ENCODE measurements at places on chromosomes 5 and 9. TPM values are rescaled to one million over a fixed set of nuclear protein-coding genes. Genes with fewer than 3 reads are reported as not detected.
A peak's percentile ranks its signal among the peaks of the same experiment; 100 is the strongest.

GRCh38 chr9:98187926-98188325 is 4.5 kb downstream of the CORO2A start:
- DNase-seq, result no peak

DNA sequence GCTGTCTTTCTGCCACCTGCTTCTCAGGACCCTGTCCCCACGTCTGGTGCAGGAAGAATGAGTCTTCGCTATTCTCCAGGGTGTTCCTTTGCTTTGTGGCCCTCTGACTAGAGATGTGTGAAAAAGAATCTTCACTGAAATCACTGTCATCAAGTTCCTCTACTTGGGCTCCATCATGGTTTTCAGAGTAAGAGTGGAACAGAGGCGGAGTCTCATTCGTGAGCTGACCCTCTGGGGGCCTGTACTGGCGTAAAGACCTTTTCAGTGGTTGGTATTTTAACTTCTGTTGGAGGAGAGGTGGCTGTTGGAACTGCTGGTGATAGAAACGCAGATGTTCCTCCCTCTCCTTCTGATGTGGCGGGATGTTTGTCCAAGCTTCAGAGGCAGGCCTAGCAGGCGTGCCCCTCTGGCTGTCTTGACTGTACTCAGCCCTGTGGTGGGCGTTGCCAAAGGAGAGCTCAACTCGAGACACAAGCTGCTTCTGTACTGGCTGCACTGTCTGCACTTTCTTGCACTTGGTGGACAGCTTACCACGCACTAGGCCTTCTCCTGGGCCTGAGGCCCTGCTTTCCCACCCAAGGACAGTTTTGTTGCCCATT is 72.0 kb downstream of the KIF24 start:
- no peak for DNase-seq

DNA sequence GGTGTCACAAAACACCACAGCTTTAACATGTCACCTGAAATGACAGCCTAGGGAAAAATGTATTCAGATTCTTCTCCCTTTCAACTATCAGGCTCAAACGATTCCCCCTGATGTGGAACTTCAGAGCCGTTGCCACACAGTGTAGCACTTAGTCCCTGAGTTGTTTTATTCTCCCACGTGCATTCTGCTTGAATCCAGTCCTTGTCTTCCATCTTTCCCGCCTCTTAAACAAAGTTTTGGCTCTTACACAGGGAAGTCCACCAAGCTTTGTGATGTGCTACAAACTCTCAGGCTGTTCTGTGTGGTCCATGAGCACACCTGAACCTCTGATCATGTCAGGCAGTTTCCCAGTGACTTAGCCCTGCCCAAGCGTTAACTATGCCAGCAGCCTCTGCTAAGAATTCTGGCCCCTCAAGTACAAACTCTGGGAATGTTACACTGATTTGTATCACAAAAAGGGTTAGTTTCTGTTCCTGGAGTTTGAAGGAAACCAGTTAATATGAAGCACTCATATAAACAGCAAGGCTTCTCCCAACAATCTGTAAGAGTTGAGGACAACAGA is 45.8 kb upstream of the RNF38 start:
- DNase-seq, result no peak

GRCh38 chr5:56814963-56815657 is at the start of gene MAP3K1:
TSS of gene MAP3K1 (plus strand) at chr5:56815549. CDS start at chr5:56815574, 25 bp downstream.
- peak; percentile 88 for DNase-seq

GRCh38 chr5:133460172-133460758 is 152.1 kb downstream of the FSTL4 start:
- DNase-seq, result peak; percentile 52

NXNL2 gene
- total RNA-seq, result not detected

DNA sequence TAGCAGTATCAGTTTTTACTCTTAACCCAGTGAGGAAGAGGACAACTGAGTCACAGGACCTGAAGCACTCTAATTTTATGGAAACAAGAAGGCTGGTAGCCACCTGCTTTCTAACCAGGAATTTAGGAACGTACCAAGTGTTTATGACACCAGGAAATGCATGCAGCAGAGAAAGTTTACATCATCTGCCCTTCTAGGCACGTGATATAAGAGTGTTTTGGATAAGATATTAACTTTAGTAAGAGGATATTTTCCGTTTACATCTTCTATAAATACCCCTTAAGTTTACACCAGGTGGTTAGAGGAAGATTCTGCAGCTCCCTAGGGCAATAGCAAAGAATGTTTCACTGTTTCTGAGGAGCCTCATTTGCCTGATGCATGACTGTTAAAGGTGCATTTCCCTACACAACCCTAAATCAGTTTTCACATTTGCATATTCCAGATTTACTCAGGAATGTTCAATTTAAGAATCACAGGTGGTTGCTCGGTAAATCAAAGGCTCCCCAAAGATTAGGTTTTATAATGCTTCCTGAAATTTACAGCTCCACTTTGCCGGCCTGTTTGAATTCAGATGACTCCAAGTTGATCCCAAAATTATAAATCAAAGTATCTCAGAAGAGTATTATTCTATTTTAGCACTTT is 1.8 kb downstream of the TSC1 start:
- peak; percentile 80 for DNase-seq

- peak; percentile 40 for DNase-seq
These were observed 12.9 kb upstream of the RHOBTB3 start for GRCh38 chr5:95718203-95718602.

DNA sequence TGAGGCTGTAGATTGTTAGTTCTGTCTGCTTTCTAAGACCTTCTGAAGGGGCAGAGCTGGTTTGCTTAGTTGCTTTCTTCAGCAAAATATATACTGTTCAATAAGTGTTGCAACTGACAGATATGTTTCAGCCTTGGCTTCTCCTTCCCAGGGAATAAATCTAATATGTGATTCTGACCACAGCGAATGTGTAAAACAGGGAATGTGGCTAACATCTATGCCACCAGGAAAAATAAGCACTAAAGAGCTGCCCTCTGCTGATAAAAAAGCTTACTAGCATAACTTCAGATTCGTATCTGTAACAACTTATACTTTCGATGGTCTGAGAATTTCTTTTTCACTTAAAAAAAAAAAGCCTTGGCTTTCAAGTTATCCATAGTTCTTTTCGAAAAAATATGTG is 13.0 kb upstream of the OSMR start:
- DNase-seq, result no peak

- DNase-seq, result no peak
These were observed 6.4 kb downstream of the OR2V2 start for GRCh38 chr5:181153814-181154213.

CNTLN gene
- not detected for total RNA-seq

ABLIM3 gene
- not detected for total RNA-seq

GRCh38 chr9:133347985-133348717 is at the start of the genes MED22 and RPL7A:
TSS of gene MED22 (minus strand) at chr9:133348131. CDS start at chr9:133346662, 1,469 bp downstream.
TSS of gene RPL7A (plus strand) at chr9:133348218. CDS start at chr9:133348244, 26 bp downstream.
- DNase-seq, result peak; percentile 96

DNA sequence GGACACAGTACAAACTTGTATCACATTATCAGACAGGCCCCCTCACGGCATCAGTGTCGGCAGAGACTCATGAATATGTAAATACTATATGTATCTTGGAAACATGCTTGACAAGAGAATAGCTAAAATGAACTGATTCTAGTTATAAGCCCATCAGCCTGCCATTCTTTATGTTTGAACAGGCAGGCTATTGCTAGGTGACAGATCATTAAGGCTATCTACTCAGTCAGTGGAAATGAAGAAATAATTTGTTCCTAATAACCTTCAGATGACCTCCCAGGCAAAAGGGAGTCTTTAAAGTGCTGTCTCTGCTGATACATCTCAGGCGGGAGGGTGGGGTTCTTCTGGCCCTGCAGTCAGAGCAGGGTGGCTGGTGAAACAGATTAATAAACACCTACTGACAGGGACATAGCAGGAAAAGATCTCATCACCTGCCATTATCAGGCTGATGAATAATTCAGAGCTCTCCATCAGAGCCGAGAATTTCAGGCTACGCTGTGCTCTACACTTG is 394.2 kb downstream of the RASEF start:
- DNase-seq, result no peak

GRCh38 chr5:96702503-96703383 is 40.6 kb downstream of the CAST start:
- DNase-seq, result no peak

C5orf52 gene
- not detected for total RNA-seq
